Heart right ventricle (tissue), 16 donors: ENCODE measurements at places on chromosomes 2 and 18. TPM values are rescaled to one million over a fixed set of nuclear protein-coding genes. Genes with fewer than 3 reads are reported as not detected.

- peak; percentile 72 for DNase-seq
These were observed 80.9 kb downstream of the XDH start for GRCh38 chr2:31333527-31334183.

DNA sequence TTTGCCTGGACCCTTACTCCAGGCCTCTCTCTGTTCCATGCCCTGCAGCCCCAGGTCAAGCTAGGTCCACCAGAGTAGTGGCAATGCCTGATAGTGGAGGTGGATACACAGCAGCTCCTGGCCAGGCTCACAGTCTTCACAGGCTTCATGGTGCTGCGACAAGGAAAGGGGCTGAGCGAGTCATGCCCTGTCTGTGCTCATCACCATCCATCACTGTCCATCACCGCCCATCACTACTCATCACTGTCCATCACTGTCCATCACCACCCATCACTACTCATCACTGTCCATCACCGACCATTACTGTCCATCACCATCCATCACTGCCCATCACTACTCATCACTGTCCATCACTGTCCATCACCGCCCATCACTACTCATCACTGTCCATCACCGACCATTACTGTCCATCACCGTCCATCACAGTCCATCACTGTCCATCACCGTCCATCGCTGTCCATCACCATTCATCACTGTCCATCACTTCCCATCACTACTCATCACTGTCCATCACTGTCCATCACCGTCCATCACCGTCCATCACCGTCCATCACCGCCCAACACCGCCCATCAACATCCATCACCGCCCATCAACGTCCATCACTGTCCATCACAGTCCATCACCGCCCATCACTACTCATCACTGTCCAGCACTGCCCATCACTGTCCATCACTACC lies 57.1 kb upstream of the OTOS start:
- no peak for DNase-seq

IL36RN gene
- not detected for total RNA-seq

RNF181 gene
- 74.7 TPM for total RNA-seq

CD8B2 gene
- not detected for total RNA-seq
